Skin of body (tissue), 3 donors: ENCODE measurements at places on chromosomes 7 and 10. TPM values are rescaled to one million over a fixed set of nuclear protein-coding genes. Genes with fewer than 3 reads are reported as not detected.

LRRC17 gene
- total RNA-seq: 92.4 TPM

VIPR2 gene
- total RNA-seq: 0.99 TPM

SH3PXD2A gene
- 52.0 TPM for total RNA-seq

TEX47 gene
- not detected for total RNA-seq

DNA sequence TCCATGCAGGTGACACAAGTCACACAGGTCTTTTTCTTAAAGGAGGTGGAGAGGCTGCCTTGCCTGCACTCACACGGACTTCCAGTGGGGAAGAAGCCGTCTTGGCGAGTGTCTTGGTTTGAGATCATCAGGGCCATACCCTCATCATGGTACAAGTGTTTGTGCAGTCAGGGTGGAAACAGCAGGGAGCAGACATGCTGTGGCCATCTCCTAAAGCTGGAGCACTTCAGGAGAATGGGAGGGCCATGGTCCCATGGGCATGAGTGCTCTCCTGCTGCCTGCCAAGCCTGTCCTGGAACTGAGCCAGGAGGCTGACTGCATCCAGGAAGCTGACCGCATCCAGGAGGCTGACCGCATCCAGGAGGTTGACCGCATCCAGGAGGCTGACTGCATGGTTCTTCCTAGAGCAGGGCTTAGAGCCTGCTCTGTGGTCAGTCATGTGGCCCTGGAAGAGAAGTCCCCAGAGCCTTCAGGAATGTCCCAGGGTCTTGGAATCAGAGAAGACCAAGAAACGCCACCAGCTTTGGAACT is 98.4 kb downstream of the ADARB2 start:
- DNase-seq: no peak

DNA sequence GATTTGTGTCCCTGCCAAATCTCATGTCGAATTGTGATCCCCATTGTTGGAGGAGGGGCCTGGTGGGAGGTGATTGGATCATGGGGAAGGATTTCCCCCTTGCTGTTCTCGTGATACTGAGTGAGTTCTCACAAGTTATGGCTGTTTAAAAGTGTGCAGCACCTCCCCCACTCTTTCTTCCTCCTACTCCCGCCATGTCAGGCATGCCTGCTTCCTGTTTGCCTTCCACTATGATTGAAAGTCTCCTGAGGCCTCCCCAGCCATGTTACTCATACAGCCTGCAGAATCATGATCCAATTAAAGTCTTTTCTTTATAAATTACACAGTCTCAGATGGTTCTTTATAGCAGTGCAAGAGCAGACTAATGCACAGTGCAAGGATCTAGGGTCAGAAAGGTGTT is 75.4 kb downstream of the CALD1 start:
- peak; percentile 58 for DNase-seq

DNA sequence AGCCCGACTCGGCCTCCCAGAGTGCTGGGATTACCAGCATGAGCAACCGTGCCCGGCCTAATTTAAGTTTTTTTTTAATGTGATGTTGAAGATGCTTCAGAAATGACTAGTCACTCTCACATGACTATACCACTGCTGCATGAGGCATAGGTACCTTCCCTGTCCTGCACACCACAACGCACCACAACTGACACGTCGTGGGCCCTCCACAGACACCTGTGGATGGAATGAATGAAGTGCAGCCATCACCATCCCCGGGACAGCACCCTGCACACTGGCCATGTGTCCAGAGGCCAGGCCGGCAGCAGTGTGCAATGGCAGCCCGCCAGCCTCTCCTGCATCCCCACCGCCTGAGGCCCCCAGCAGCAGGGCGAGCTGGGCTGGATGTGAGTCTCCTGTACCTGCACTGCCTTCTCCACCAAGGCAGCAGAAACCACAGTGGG is 55.1 kb downstream of the VOPP1 start:
- no peak for DNase-seq

- no peak for DNase-seq
Measured at GRCh38 chr7:158395780-158396278, 191.8 kb downstream of the PTPRN2 start.

GRCh38 chr7:102275123-102275703 is 11.5 kb upstream of the SH2B2 start:
- no peak for DNase-seq
